Dermis microvascular lymphatic vessel endothelial cell (primary cell): ENCODE measurements at places on chromosomes 4 and X. TPM values are rescaled to one million over a fixed set of nuclear protein-coding genes. Genes with fewer than 3 reads are reported as not detected.

The AWAT2 gene
- 0.38 and 0.51 TPM in 2 replicates for total RNA-seq

The CYTL1 gene
- 41.8 and 46.0 TPM in 2 replicates for total RNA-seq

The TCEAL5 gene
- total RNA-seq: not detected in 2 replicates

The TCEAL1 gene
- total RNA-seq: 14.5 and 15.0 TPM in 2 replicates

The IL13RA2 gene
- total RNA-seq: 0.13 and 1.0 TPM in 2 replicates

The TMPRSS11A gene
- not detected in 2 replicates for total RNA-seq

The GPR119 gene
- total RNA-seq: not detected in 2 replicates

The MAGEA12 gene
- not detected in 2 replicates for total RNA-seq

The PDCL2 gene
- not detected in 2 replicates for total RNA-seq

The IGBP1 gene
- 51.5 and 71.1 TPM in 2 replicates for total RNA-seq

The DMRTC1B gene
- not detected in 2 replicates for total RNA-seq

The PNMA3 gene
- 0.13 TPM in 1 of 2 replicates, not detected in the other for total RNA-seq

The ARHGAP36 gene
- not detected in 2 replicates for total RNA-seq

The EGF gene
- total RNA-seq: under 0.01 and 0.13 TPM in 2 replicates

The MAP7D2 gene
- 0.13 and 0.26 TPM in 2 replicates for total RNA-seq

The PPARGC1A gene
- 0.26 and 2.7 TPM in 2 replicates for total RNA-seq

The DHRSX gene
- total RNA-seq: 13.7 and 16.4 TPM in 2 replicates

The TLR1 gene
- 5.3 and 6.1 TPM in 2 replicates for total RNA-seq

The RASSF6 gene
- not detected in 2 replicates for total RNA-seq

The GLRB gene
- 10.3 and 15.7 TPM in 2 replicates for total RNA-seq

The SPANXN3 gene
- not detected in 2 replicates for total RNA-seq

The DMP1 gene
- not detected in 2 replicates for total RNA-seq

The CLRN2 gene
- not detected in 2 replicates for total RNA-seq

The ARMCX2 gene
- 29.7 and 51.2 TPM in 2 replicates for total RNA-seq

The PARM1 gene
- 0.13 TPM in 1 of 2 replicates, not detected in the other for total RNA-seq

The KCNIP4 gene
- not detected in 2 replicates for total RNA-seq

The TECRL gene
- total RNA-seq: not detected in 2 replicates

The STARD8 gene
- total RNA-seq: 20.0 and 44.5 TPM in 2 replicates

The TLR10 gene
- not detected in 2 replicates for total RNA-seq

The ZMAT1 gene
- total RNA-seq: 0.64 and 1.3 TPM in 2 replicates

The PKD2 gene
- 20.6 and 23.0 TPM in 2 replicates for total RNA-seq

The PHF8 gene
- total RNA-seq: 11.8 and 20.0 TPM in 2 replicates

The BMP3 gene
- total RNA-seq: not detected in 2 replicates

The XK gene
- under 0.01 TPM in 2 replicates for total RNA-seq

The USP17L10 gene
- not detected in 2 replicates for total RNA-seq

The CCNG2 gene
- 15.4 and 24.7 TPM in 2 replicates for total RNA-seq

The AFF2 gene
- total RNA-seq: 0.25 and 0.26 TPM in 2 replicates

The CFAP299 gene
- not detected in 2 replicates for total RNA-seq

The LIMCH1 gene
- total RNA-seq: 17.3 and 25.4 TPM in 2 replicates

The IL13RA1 gene
- total RNA-seq: 47.9 and 65.7 TPM in 2 replicates

The RP2 gene
- total RNA-seq: 24.3 and 25.5 TPM in 2 replicates

The SLC26A1 gene
- total RNA-seq: 0.13 TPM in 2 replicates

The DCAF4L1 gene
- 0.13 TPM in 2 replicates for total RNA-seq

The USP53 gene
- total RNA-seq: 14.4 and 16.9 TPM in 2 replicates

The GPM6B gene
- total RNA-seq: 0.13 TPM in 1 of 2 replicates, not detected in the other

The CABS1 gene
- total RNA-seq: not detected in 2 replicates

The CXCL11 gene
- 0.26 and 0.51 TPM in 2 replicates for total RNA-seq

The DDX53 gene
- not detected in 2 replicates for total RNA-seq
